ENCODE measurements at places on chromosomes 6 and 20.

DNA sequence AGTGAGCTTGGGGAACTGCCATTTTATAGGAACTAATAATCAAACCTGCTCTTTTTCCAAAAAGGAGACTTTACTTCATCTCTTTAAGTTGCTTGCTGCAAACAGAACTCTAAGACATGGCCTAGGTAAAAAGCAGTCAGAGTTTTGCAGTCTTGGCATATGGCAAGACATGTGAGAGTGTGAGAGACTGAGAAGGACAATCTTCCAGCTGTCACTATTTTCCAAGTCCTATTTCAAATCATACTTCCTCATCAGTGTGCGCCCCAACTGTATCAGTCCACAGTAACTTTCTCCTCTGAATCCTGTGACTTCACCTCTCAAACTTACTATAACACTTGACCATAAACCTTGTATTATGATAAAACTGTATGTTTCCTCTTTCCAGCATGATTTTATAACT, 10.4 kb downstream of the CALHM6 start:
- no peak for DNase-seq

- DNase-seq = no peak
Observed at GRCh38 chr20:40293740-40294139, 395.3 kb downstream of the MAFB start.

- no peak for DNase-seq
Observed at GRCh38 chr6:45653117-45653883, 275.6 kb upstream of the SUPT3H start.

GRCh38 chr20:20277894-20278335, 90.0 kb upstream of the INSM1 start:
- DNase-seq = no peak

GRCh38 chr20:63061051-63061770, 54.4 kb upstream of the BHLHE23 start:
- DNase-seq = no peak

DNA sequence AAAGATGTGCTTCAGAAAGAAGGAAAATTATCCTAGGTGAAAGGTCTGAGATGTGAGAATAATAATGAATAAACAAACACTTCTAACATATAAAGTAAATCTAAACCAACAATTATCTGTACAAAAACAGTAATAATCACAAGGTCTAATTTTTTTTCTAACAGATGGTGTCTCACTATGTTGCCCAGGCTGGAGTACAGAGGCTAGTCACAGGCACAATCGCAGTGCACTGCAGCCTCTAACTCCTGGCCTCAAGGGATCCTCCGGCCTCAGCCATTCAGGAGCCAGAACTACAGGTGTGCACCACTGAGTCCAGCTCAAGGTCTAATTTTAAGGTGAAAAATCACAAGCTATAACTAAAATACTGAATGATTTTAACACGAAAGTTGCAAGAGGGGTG, 17.0 kb upstream of the ZC3H12D start:
- no peak for DNase-seq

DNA sequence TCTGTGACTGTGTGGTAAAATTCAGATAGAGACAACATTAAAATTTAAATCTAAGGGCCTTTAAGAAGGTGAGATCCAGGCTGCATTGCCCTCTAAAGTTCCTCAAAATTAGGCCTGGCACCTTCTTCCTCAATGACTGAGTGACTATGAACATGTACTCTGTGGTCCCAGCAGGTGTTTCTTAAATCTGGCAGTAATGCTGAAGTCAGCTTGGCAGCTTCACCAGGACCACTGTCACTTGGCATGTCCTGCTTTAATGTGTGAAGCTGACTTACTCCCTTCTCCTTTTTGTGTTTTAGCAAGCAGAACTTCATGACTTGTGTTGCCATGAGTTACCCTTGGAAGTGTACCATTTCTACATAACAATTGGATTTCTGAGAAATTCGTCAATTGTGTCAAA, 141.7 kb downstream of the NKAIN2 start:
- peak; percentile 40 for DNase-seq

- DNase-seq = no peak
Observed at GRCh38 chr20:32501709-32502108, 83.4 kb downstream of the NOL4L start.

- DNase-seq = no peak
Observed at GRCh38 chr6:133447924-133448323, 206.8 kb downstream of the EYA4 start.

- DNase-seq = no peak
Observed at GRCh38 chr6:133456439-133456838, 215.3 kb downstream of the EYA4 start.

DNA sequence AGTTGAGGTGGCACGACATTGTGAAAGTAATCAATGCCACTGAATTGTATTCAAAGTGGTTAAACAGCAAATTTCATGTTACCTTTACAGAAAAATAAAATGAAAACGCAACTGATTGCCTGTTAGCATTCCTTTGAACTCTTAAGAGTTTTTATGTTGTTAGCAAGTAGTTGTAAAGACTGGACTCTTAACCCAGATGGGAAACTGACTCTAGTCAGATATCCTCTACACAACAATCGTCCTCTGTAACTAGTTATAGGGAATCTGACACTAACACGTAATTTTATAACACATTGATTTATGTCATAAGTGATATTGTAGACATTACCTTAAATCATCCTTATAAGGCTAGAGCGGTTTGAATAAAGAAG, 3.0 kb upstream of the FBXO9 start:
- DNase-seq = no peak

- no peak for DNase-seq
Observed at GRCh38 chr20:32979201-32979998, 24.8 kb downstream of the SUN5 start.

DNA sequence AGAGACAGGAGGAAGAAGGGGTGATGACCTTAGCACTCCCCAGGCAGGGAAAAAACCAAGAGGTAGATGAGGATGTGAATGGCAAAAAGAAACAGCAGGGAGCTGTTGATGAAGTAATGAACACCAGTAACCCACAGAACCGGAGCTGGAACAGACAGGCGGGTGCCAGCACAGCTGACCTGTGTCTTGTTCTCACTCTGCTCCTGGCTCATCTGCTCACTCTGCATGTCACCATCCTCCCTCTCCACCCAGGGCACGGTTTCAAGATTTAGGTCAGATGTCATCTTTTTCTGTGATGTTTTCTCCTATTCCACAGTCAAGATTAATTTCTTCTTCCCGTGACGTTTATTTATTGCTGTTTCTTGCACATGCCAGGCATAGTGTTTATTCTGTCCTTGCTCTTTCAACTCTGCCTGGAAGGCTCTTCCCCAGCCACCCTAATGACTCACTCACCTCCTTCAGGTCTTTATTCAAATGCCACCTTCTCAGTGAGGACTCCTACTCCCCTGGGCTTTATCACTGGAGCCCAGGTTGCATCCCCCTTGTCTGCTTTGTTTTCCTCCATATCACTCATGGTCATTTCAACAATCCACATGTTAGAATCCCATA, 164.5 kb upstream of the HDAC2 start:
- no peak for DNase-seq

DNA sequence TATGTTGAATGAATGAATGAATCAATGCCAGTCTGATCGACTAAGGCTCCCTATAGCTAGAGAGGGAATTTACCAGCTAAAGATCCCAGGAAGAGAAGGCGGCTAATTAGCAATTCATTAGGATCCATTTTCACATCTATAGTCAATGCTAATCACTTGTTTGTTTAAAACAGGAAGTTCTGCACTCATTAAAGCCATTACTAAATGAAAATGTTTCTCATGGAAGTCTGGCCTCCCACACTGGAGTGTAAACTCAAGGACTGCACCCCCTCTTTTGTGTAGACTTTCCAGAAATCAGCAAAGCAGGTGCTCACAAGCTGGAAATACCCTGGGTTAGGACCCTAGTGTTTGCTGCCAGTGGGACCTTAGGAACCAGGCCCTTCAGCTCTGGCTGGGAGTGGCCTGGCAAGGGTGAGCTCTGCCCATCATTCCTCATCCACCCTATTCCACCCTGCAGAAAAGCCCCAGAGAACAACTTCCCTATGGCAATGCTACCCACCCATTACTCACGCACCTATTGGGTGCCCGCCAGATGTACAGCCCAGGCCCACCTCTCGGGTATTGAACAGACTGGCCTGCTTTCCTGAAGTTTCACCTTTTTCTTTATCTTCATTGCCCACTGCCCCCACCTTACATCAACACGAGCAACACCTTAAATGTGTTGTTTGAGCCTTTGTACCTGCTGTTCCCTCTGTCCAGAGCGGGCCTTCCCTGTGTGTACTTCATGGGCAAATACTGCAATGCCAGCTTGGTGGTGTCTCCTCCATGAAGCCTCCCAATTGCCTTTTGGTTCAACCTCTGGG, 60.8 kb downstream of the TTI1 start:
- no peak for DNase-seq
